ENCODE measurements at places on chromosomes 11 and 22.

GRCh38 chr22:26436903-26437515, 7.9 kb downstream of the ASPHD2 start:
- no peak for DNase-seq

DNA sequence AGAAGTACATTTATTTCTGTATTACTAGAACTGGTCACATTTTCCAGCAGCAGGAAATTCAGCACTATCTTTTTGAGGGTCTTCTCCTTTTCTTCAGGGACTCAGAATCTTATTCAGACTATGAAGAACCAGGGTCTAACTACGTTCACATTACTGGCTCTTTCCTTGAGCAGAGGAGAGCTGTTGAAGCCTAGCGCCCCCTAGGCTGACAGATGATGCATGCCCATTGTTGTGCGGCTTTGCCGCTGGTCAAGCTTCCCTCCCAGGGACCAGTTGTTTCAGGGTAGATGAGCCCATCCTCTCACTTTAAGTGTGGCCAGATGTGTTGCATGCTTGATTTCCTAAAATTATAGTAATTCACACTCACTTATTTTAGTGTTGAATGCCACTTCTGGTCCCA, 168.2 kb upstream of the PDGFD start:
- DNase-seq = no peak

- DNase-seq = no peak
Observed at GRCh38 chr11:73464347-73464746, 88.1 kb downstream of the RELT start.

DNA sequence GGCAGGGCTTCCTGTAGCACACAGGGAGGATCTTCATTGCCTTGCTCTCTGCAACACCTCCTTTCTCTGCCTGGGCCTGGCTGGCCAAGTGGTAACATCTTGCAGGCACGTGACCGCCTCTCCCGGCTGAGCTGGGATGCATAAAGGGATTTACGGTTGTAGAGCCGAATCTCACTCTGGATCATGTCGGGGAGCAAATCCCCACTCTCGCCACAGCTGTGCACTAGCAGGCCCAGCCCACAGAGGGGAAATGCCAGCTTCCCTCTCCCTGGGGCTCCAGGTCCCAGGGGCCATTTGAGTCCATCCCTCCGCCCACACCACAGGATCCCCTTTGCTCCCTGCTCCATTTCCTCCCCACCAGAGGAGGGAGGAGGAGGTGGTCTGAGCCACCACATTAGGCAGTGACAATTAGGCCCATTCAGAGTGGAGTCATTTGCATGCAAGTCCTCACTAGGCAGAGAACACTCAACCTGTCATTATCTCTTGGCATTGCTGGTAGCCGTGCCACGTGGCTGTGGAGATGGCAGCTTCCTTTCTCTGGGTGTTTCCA, 196.7 kb downstream of the DSCAML1 start:
- no peak for DNase-seq

DNA sequence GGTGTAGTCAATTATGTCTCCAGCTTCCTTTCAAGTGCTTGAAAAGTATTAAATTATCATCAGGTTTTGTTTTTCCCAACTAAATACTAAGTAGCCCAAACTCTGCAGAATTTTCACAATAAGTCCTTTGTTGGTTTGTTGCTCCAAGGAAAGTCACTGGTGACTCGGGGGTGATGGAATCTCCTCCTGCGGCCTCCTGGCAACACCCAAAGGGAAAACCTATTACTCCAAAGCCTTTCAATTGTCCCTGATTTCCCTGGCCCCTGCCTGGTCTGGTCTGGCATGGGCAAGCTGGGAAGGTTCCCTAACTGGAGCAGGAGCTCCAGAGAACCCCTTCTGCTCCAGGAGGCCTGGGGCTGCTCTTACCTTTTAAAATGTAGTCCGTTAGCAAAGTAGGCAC, 47.9 kb downstream of the FEZ1 start:
- DNase-seq = no peak

- no peak for DNase-seq
Observed at GRCh38 chr11:76601272-76601671, 69.3 kb downstream of the LRRC32 start.

DNA sequence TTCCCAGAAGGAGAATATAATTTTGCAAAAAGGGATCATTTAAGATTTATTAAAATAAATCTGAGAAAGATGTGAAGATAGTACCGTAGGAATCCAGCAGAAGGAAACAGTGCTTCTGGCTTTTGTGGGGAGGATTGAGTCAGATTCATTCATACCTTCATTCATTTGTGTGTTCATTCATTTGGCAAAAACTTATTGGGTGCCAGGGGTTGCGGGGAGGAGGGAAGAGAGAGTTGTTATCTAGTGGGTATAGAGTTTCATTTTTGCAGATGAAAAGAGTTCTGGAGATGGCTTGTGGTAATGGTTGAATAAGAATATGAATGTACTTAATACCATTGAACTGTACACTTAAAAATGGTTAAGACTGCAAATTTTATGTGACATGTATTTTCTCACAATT, 31.1 kb downstream of the BMAL1 start:
- no peak for DNase-seq

DNA sequence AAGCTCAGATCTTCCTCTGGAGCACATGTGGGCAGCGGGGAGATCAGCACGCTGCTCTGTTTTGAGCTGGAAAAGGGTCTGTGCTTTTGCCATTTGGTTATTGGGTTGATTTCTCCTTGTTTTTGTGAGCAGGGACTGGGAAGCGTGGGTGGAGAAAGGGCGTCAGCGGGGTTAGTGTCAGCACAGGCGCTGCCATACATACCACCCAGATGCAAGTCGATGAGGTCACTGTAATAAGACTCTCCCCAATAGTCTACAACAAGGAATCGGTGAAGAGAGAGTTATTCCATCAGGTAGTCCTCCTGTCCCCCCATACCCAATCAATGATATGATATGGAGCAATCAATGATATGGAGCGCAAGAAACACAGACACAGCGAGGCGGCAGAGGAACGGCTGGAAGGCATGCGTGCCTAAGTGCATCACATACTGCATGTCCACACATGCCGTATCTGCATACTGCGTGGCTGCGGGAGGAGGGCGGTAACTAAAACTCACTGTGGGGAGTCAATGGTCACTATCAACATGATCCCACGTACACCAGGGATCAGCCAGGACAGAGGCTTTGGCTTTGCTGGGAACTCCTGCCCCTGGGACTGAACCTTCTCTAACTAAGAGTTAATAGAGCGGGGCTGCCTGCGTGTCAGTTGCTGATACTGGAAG, 29.5 kb upstream of the BID start:
- no peak for DNase-seq

GRCh38 chr11:105232021-105232420, 92.5 kb upstream of the CARD18 start:
- DNase-seq = no peak

- DNase-seq = no peak
Observed at GRCh38 chr11:62689421-62690183, at the start of gene LRRN4CL. LRRN4CL (minus strand) TSS chr11:62689530; CDS start chr11:62688508, 1,022 bp downstream.

DNA sequence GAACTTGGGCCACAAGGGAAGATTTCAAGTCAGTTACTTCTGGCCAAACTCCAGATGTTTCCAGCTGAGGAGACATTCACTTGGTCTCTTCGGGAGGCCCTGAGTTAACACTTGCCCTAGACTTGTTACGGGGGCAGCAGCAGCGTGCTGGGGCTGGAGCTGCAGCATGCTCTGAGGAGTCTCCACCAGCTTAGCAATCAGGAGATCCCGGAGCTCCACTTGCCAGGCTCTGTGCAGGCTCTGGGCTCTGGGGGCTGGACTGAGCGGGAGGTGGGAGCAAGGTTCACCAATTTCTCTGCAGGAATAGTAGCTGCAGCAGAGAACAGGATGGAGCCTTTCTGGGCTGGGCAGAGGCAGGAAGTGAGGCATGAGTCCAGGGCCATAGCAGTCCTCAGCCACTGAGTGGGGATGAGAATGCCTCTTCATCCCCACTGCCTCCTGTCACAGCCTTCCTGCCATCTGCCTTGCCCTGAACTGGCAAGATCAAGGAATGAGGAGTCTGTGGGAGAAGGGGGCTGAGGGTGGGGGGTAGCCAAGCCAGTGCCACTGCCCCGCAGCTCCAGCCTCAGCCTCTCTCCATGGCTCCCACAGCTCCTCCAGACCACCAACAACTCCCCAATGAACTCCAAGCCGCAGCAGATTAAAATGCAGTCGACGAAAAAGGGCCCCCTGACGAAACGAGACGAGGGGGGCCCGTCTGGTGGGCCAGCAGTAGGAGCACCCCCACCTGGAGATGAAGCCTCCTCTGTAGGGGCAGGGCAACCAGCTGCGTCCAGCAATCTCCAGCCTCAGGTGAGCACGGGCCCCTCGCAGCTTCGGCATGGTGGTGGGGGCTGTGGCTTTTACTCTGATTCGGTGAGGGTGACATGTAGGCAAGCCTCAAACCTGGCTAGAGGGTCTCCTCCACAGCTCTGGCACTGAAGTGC, 23.4 kb downstream of the GTPBP1 start:
- no peak for DNase-seq

DNA sequence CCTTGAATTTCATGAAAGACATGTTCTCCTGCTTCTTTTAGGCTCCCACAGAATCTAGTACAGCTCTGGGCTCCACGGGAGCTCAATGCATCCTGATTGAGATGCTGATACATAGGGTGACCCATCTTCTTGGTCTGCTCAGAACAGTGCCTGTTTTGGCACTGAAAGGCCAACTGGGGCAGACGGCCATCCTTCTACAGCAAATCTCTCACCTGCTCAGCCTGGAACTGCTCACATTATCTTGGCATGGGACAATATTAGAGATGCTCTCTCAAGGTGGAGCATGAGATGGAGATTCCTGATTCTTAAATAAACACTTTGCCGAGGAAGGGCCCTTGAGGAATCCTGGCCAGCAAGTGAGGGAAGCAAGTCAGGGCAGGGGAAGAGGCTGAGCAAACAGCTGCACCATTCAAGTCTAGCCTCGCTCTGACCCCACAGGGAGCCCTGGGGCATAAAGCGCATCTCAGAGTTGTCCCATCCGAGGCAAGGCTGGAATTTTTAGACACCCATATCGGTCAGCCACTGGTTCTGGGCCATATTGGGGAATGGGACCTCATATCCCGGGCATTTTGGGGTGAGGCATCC, 58.4 kb upstream of the CSNK2A3 start:
- no peak for DNase-seq

GRCh38 chr11:33685082-33685481, 15.5 kb downstream of the C11orf91 start:
- no peak for DNase-seq

GRCh38 chr22:36936362-36937116, 23.1 kb downstream of the CSF2RB start:
- peak; percentile 28 for DNase-seq

GRCh38 chr22:35555483-35555890, 14.9 kb downstream of the RASD2 start:
- no peak for DNase-seq

DNA sequence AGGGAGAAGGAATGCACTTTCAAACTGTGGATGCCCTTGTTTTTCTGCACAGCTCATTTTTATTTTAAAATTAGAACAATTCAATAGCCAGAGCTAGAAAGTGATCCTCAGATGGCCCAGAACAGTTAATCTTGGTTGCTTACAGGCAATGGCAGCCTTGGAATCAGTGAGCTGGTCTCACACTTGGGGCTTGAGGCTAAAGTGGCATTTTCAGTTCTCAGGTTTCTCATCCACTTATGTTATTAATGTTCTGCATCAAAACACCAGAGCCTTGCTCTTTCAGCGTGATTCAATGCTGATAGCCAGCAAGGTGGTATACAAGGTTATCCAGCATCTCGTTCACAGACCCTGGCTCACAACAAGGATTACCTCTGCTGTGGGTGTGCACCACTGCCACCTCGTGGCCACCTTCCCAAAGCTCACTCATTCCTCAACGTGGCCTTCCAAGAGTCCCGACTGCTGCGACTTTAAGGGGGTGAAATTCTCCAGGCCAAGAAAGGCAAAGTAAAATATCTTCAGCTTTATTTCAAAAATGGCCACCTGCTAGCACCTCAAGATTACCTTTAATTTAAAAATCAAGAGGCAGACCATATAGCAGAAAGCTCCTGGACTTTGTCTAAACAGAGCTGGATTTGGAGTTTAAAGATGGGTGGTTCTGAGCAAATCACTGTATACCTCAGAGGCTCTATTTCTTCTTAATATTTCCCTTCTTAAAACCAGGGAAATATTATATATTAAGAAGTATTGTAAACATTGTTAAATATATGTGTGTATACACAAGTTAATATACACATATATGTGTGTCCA, 34.2 kb upstream of the FSHB start:
- DNase-seq = peak; percentile 18

- no peak for DNase-seq
Observed at GRCh38 chr11:2779499-2779980, 79.7 kb upstream of the KCNQ1OT1 start.

DNA sequence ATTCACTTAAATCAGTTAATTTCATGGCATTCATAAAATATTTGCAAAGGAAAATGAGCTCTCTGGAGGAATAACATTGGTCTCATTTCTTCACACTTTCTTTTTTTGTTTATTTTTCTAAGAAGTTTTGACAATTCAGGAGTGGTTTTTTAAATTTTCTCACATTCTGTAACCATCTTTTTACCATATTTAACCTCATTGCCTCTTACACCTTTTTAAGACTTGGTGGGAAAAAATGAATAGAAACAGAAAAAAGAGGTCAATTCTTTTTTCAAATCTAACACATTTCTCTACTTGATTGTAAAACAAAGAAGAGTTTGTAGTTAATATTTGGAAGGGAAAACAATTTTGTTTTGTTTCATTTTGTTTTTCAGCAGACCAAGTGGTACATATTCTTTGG, 1034.7 kb upstream of the RAG2 start:
- no peak for DNase-seq

GRCh38 chr11:131056036-131056435, 139.8 kb upstream of the SNX19 start:
- no peak for DNase-seq

- no peak for DNase-seq
Observed at GRCh38 chr11:73258104-73259035, 13.8 kb upstream of the P2RY6 start.

DNA sequence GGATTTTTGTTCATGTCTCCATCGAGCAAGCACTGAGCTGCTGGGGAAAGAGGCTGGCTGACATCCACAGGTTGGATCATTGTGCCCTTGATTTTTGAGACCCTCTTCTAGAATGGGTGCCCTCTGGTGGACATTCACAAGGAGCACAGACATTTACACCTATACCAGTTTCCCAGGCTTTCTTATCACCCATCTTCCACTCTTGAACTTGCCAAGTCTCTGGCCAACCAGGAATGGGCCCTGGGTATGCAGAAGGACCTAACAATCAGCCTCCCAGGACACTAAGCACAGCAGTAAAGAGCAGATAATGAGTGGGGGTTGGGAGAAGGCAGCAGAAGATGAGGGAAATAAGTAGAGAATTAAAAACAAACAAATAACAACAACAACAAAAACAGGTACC, 5.7 kb upstream of the INTS4 start:
- peak; percentile 41 for DNase-seq

- no peak for DNase-seq
Observed at GRCh38 chr11:56852131-56852530, 103.6 kb upstream of the OR9G4 start.

DNA sequence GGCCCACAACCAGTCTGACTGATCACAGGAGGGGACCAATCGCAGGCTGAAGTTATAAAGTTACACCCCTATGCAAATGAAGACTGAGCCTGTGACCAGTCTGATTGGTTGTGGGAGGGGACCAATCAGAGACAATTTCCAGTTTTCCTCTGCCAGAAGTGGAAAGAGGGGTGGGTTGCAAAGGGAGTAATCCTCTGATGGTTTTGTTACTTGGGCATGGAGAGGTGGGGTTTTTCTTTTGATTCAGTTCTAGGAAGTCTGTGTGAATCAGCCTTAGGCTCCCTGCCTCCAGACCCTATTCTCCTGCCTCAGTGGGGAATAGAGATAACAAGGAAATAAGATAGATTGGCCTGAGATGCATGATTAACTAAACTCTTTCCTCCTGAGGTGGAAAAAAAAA, 9.9 kb downstream of the OR6M1 start:
- no peak for DNase-seq

GRCh38 chr11:67613960-67614715, 7.4 kb downstream of the NDUFV1 start:
- peak; percentile 87 for DNase-seq
